ENCODE measurements at places on chromosomes 1 and 21.

- no peak for DNase-seq
Observed at GRCh38 chr1:43978264-43978550, 803 bp upstream of the B4GALT2 start.

DNA sequence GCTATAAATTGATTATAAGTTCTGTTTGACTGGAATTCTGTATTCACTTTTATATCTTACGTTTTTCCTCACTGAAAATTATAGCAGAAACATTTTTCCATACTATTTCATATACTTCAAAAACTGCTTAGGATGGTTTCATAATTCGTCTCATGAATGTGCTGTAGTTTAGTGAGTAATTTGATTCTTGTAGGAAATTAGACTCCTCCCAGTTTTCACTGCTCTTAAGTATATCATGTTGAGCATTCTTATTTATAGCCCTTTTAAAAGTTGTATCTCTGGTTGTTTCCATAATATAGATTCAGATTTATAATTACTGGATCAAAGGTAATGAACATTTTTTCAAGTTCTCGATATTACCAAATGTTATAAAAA lies 250.6 kb downstream of the FMN2 start:
- peak; percentile 8 for DNase-seq

GRCh38 chr1:202144402-202145067 lies at the start of gene ARL8A:
TSS of gene ARL8A (minus strand) at chr1:202144737. CDS start at chr1:202144572, 165 bp downstream.
- DNase-seq = no peak

- no peak for DNase-seq
Observed at GRCh38 chr1:25867210-25867991, 8.1 kb downstream of the PAQR7 start.

- peak; percentile 10 for DNase-seq
Observed at GRCh38 chr21:41195311-41195710, 27.4 kb downstream of the BACE2 start.

DNA sequence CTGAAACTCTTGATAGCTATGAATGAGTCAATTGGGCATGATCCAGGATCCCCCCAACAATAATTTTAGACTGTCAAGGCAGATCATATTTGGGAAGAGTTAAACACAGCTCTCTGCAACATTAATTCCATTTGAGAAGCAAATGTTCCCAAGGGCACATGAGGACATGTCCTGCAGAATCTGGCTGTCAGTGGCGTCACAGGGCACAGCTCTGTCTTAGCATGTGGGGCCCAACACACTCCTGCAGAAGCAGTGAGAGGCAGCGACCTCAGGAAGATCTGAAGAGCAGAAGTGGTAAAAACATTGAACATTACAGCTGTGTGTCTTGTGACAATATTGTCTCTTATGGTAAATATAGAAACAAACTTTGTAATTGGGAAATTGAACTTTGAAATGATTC lies 197.1 kb upstream of the PBX1 start:
- no peak for DNase-seq

- no peak for DNase-seq
Observed at GRCh38 chr1:43975249-43975961, 645 bp downstream of the ATP6V0B start.

GRCh38 chr1:165896277-165896676 lies 68.9 kb downstream of the UCK2 start:
- DNase-seq = peak; percentile 83

GRCh38 chr1:210736713-210737112 lies 397.2 kb downstream of the KCNH1 start:
- no peak for DNase-seq

DNA sequence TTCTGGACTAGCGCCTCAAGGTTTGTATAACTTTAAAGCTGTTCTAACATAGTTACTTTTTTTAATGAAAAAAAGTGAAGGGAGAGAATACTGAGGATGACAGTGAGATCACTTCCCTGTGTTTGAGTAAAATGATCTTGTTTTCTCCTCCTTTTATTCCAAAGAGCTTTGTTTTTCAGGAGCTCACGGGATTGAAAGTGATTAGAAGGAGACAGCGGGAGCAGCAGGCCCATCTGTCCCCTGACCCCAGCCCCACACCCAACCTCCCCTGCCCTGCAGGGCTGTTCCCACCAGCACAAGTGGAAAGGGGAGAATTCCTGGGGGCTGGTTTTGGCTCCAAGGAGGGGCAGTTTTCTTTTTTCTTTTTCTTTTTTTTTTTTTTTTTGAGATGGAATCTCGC lies 2.1 kb upstream of the DNMT3L start:
- DNase-seq = no peak

DNA sequence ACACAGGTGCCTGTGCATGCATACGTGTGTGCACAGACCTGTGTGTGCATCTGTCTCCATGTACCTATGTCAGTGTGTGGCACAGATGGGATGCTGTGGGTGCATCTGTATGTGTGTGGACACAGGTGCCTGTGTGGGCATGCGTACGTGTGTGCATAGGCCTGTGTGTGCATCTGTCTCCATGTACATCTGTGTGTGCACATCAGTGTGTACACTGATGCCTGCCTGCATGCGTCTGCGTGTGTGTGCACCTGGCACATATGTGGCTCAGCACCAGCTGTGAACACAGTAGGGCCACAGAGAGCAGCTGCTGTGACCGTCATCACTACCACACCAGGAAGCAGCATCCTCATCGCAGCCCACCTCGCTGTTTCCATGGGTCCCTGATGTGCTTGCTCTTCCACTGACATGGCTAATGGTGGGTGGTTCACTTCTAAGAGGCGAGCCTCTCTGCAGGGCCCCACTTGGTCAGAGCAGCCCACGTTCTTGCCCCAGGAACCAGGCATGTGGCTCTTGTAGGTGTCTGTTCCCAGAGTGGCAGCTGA lies 9.6 kb upstream of the SPATC1L start:
- DNase-seq = no peak

DNA sequence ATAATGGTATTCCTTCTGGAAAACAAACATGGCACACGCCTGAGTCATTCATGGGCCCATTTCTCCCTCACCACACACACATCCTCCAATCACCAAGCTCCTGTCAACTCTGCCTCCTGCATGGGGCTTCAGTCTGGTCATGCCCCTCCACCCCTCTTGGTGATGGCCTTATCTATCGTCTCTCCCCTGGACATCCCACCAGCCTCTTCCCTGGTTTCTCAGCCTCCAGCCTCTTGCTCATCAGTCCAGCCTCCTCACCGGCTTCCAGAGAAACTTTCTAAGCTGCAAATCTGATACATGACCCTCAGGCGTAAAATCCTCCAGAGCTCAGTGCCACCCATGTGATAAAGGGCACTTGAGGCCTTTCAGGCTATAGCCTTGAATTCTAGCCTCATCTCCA lies 243.9 kb downstream of the FOXD2 start:
- DNase-seq = no peak

DNA sequence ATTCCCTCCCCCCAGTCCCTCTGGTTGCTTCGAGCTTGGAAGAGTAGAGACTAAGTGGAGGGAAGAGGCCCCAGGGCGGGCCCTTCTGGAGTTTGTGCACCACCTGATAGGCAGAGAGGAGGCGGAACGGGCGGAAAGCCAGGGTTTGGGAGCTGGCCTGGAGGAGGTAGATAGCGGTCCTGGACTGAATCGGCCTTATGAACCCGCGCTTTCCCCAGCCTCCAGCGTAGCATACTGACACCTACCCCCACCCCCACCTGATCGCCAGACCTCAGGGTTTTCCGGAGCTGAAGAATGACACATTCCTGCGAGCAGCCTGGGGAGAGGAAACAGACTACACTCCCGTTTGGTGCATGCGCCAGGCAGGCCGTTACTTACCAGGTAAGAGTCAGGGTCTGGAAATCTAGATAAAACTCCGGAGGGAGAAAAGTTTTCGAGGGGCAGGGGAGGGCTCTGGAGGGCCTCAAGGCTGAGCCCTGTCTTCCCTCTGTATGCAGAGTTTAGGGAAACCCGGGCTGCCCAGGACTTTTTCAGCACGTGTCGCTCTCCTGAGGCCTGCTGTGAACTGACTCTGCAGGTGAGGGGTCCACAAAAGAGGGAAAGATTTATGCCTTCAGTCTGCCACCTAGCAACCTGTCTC lies 705 bp downstream of the UROD start:
- DNase-seq = peak; percentile 65

GRCh38 chr1:12542138-12542465 lies 75.9 kb downstream of the DHRS3 start:
- no peak for DNase-seq

GRCh38 chr21:42833439-42833815 lies 45.9 kb downstream of the WDR4 start:
- peak; percentile 23 for DNase-seq

GRCh38 chr1:66240491-66241484 lies 293.2 kb upstream of the SGIP1 start:
- DNase-seq = no peak

GRCh38 chr1:222124602-222125001 lies 382.7 kb upstream of the DUSP10 start:
- peak; percentile 20 for DNase-seq

DNA sequence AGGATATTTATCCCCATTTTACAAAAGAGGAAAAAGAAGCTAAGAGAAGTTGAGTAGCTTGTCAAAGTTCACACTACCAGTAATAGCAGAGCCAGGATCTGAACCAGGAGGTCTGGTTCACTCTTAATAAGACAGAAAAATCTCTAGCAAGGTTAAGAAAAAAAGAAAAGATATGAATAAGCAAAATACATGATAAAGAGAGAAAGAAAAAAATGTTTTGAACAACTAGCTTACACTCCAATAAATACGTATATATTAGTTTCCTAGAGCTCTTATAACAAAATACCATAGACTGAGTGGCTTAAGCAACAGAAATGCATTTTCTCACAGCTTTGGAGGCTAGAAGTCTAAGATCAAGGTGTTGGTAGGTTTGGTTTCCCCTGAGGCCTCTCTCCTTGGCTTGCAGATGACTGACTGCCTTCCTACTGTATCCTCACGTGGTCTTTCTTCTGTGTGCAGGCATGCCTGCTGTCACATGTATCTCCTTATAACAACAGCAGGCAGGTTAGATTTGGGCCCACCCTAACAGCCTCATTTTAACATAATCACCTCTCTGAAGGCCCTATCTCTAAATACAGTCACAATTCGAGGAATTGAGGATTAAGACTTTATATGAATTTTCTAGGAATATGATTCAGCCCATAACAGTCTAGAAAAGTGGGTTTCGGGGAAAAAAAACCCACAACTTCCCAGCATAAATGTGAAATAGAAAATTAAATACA lies 60.4 kb downstream of the LEPR start:
- no peak for DNase-seq

- no peak for DNase-seq
Observed at GRCh38 chr1:40057310-40058030, 16.9 kb downstream of the CAP1 start.

GRCh38 chr1:78864175-78864574 lies 142.4 kb downstream of the ADGRL4 start:
- DNase-seq = no peak

DNA sequence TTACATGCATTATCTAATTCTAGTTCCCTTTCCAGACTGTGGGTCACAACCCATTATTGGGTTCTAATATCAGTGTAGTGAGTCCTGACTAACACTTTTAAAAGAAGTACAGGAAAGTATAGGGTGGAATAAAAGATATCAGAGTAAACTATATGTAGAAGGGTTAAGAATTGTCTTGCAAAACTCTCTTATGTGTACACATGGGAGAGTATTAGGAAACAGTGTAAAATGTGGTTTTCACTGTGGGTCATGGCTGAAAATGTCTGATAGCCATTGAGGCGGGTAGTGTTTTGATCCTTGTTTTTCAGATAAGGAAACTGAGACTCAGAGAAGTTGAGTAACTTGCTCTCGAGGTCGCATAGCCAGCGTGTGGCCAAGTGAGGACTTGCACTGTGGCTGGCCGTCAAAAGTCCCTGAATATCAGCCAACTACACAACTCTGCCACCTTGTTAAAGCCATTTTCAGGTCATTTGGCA lies 18.5 kb upstream of the MTARC1 start:
- DNase-seq = no peak

GRCh38 chr1:178973652-178974101 lies 52.0 kb upstream of the FAM20B start:
- DNase-seq = no peak

GRCh38 chr1:37672136-37672870 lies 20.0 kb upstream of the CDCA8 start:
- DNase-seq = no peak

DNA sequence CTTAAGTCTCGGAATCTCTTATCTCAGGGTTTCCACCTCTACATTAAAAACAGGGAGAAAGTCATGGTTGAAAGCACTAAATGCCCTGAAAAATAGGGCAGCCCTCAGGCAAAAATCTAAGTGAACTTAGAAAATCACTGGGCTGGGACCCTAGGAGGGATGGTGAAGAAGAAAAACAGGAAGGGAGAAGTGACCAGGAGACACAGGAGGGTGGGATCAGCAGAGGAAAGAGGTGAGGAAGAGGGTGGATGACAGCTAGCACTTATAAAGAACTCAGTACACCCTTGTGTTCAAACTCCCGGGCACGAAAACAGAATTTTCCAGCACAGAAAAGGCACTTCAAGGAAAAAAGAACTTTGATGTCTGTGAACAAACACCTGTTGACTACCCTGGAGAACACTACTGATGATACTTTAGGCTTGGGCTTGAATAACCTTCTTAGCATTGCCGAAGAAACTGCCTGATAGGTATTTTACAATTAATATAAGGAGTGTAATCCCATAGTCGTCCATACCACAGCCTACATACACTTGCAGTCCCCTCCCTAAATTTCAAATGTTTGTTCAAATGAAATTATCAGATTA lies 2.0 kb downstream of the CHML start:
- DNase-seq = peak; percentile 5

DNA sequence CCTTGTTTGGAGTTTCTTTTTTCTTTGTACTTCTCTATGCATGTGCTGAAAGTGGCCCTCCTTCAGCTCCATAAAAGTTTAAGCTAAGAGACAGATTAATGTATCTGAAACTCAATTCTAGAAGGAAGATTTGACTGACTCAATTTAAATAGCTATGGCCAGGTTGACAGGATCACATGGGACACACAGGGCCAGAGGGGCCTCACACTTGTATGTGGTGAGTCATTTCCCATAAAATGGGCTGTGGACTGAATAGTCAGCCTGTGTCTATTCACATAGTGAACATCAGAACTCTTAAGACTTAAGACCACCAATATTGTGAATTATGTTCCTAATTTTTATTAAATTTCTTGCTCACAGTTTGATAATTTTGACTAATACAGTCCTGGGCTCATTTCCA lies 45.7 kb upstream of the DEPDC1 start:
- DNase-seq = peak; percentile 18

DNA sequence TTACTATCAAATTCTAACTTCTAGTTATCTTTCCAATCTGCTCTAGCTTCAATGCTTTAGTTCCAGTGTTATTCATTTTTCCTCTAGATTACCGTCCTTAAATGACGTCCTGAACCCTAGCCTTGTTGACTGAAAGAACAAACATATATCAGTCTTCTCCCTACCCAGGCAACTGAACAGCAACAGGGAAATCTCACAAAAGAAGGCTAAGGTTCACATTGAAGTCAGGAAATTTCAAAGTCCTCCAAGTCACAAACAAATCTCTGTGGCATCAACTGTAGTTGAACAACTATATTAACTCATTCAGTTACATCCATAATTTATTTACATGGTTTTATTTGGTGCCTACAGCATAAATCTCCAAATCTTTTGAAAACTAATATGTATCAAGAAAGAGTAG lies 19.5 kb downstream of the FOXJ3 start:
- DNase-seq = no peak

GRCh38 chr1:181181792-181182585 lies 93.5 kb downstream of the IER5 start:
- no peak for DNase-seq

- no peak for DNase-seq
Observed at GRCh38 chr1:219724440-219724839, 111.5 kb upstream of the ZC3H11B start.

GRCh38 chr1:16145662-16146278 lies 10.1 kb downstream of the EPHA2 start:
- DNase-seq = peak; percentile 82

Data from bronchial epithelial cell (primary cell).